ENCODE measurements at places on chromosomes 5 and 9. TPM values are rescaled to one million over a fixed set of nuclear protein-coding genes. Genes with fewer than 3 reads are reported as not detected.
A peak's percentile ranks its signal among the peaks of the same experiment; 100 is the strongest.

GRCh38 chr5:54738118-54738972, 220.8 kb downstream of the SNX18 start:
- DNase-seq: peak; percentile 51

- no peak for DNase-seq
Measured at GRCh38 chr9:7212101-7212500, 454.3 kb downstream of the KDM4C start.

DNA sequence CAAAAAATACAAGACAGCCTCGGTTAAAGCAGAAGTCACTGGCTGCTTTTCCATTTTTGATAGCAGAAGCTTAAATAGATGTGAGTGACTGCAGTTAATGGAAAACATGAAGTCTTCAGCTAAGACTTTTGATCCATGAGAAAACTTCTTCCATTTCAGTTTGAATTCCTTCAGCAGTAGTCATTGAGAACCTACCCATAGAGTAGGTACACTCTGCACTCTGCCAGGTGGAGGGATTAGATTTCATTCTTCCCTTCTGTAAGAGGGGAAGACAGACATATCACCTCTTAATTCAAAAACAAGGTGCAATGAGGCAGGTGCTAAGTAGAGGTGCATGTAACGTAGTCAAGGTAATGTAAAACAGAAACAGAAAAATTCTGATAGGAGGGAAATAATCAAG, 26.7 kb upstream of the XPA start:
- no peak for DNase-seq

DNA sequence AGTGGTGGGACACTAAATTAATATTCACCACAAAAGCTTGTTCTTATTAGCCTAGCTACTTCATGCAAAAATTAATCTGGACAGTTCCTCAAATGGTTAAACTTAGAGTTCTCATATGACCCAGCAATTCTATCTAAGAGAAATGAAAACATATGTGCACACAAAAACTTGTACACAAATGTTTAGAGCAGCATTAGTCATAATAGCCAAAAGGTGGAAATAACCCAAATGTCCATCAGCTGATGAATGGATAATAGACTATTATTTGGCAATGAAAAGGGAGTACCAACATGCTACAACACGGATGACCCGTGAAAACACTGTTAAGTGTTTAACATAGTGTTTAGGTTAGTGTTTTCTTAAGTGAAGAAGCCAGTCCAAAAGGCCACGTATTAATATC, 32.8 kb upstream of the TNIP1 start:
- DNase-seq: no peak

- DNase-seq: no peak
Measured at GRCh38 chr9:115880221-115880885, 273.2 kb upstream of the PAPPA start.

SLCO6A1 gene
- total RNA-seq: not detected

DNA sequence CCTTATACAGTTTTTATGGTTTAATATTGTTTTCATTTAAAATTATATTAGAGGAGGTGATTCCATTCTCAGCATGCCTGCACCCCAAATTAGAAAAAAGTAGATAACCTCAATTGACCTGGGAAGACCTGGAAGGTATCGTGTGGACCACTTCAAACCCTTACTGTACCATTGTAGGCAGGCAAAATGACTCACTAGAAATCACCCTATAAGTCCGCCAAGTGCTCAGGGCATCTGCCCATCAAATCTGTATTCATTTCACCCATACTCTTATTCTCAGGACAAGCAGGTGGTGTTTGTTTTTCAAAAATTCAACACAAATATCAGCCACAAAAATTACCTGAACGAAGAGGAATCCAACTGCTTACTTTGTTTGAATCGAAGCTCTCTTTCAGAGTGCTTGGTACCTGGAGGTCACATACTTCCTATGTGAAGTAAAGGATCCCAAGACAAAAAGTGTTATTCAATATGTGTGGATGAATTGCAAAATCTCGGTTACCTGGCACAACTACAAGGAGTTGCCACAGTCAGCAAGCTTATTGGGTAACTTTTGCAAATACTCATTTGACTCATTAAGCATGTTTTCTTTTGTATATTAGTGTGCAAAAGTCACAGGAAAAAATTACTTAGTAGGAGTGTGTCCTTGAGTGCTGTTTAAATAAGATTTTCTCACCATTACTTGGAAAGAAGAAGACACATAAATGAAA, 216.2 kb downstream of the ENC1 start:
- no peak for DNase-seq

- DNase-seq: no peak
Measured at GRCh38 chr9:35793461-35793860, 2.1 kb downstream of the NPR2 start.

DNA sequence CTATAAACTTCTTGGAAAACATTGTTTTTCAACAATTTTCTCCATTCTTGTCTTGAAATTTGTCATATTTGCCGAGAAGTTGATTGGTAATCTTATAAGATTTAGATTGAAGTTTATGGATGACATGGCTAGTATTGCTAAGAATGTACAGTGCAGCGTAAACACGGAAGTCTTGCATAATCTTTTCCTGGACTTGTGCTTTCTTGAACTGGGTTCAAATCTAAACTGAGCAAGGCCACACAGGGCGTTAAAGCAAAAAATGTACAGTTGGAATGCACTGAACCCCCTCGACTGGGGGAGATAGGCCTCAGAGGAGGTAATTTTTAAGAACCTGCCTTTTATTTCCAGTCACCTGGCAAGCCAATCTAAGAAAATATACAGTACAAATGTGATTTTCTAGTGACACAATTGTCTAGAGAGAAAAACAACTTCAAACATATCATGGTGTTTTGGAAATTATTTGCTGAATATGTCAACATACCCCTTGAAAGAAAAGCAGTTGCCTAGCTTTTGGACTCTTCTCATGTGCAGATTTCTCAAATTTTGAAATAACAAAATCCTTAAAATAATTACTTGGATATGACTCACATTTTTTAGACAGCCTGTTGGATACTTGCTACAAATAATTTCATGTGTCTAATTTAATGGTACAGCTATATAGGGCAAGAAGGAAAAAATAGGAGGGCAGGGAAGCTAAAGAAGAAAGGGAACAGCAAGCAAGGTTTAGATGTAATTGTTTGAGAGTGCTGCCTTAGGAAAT, 18.5 kb upstream of the GAS1 start:
- DNase-seq: no peak

RFK gene
- total RNA-seq: 39.2 TPM

NXNL2 gene
- 1.1 TPM for total RNA-seq
